Activated naive CD4-positive, alpha-beta T cell treated with anti-CD3 and anti-CD28 coated beads, Interleukin-2, amount 50 U/mL, for 16 hours (primary cell): ENCODE measurements at places on chromosomes 3 and 15.

DNA sequence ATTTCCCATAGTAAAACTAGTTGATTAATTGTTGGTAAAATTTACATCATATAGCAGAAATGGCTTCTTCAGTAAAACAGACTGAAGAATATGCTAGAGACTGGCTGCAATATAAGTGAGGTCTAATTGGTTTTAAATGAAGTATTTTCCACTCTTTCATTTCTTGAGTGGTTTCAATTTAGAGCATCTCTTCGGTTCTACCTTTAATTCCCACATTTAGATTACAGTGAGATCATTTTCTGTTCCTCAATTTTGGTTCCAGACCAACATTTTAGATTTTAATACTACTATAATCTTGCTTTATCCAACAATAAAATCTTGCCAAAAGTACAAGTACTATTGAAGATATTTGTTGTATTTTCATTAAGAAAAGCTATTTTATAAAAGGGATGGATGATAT lies 1.0 kb upstream of the LRCH3 start:
- no peak for DNase-seq

DNA sequence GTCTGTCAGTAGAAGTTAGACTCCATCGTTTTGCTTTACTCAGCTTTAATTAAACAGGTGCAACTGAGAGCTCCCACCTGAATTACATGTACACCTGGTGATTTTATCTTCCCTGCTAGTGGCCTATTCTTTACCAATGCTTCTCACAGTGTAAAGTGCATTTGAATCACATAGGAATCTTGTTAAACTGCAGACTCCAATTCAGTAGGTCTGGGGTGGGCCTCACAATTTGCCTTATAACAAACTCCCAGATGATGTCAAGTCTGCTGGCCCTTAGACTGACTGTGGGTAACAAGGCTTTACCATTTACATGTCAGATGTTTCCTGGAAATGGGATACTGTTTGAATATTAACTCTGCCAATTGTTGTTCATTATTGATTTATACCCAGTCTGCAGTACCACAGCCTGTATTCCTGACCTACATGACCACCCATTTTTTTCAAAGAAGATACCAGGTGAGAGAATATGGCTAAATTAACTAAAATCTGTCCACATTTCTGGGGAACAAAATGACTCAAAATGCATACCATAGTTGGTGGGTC lies 37.2 kb downstream of the CMSS1 start:
- no peak for DNase-seq

DNA sequence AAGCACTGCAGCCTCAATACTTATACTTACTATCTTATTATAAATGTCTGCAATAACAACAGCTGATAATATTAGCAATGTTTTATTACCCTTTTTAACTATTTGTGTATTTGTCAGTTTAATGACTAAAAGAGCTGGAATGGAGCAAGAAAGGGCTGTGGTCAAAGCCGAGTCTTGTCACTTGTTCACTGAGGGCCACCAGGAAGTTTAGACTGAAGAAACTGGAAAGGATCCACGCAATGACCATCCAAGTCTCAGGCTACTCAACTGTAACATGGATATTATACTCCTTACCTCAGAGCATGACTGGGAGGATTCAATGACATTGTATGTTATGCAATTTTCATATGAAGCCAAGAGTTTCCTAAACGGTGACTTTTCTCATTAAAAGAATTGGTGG lies 90.4 kb downstream of the TJP1 start:
- DNase-seq, result no peak

DNA sequence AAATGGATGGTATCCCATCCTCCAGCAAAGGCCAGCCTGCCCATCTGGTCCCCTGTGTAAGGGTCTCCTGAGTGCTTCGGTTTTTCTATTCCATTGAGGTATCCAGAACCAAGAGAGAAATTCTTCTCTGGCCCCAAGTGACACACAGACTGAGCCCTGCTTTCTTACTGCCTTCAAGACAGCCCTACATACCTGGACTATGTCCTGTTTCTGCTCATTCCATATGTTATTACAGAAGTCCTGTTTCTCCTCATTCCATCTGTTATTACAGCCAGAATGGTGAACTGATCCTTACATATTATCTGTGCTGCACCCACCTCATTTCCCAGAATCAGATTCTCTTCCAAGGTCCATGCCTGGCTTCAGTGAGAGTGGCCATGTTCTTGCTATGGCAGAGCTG lies 115.2 kb downstream of the DCLK3 start:
- no peak for DNase-seq

DNA sequence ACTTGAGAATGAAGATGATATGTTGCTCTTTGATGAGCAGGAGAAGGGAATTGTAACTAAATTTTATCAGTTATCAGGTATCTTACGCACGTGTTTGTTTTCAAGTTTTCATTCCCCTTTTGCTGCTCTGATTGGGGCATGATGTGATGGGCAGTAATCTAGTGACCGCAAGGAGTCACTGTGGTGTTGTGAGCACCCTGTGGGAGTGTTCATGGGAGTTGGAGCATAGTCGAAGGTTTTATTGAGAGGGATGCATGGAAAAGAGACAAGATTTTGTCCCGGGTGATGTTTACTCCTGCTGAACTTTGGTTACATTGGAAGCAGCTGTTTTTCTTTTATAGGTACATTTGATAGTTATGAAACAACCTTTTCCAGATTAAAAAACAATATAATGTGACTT lies 2.1 kb downstream of the FAN1 start:
- no peak for DNase-seq

- DNase-seq, result no peak
These were observed 61.7 kb downstream of the XXYLT1 start for GRCh38 chr3:195209083-195209846.

DNA sequence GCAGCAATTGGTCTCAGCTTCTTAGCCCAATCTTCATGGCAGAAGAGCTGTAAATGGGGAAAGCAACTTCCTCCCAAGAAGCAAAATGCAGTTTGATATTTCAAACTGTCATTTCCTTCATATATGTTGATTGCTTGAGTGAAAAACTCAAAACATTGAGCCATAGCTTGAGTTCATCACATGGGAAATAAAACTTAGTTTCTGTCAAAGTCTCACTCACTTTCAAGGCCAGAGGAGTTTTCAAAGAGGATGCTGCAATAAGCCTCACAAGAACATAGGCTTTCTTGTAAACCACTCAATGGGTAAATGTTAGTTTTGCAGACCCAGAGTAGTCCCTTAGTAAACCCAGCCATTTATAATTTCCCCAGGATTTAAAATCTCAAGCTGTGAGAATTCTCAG lies 29.1 kb upstream of the SUCLG2 start:
- DNase-seq, result no peak

DNA sequence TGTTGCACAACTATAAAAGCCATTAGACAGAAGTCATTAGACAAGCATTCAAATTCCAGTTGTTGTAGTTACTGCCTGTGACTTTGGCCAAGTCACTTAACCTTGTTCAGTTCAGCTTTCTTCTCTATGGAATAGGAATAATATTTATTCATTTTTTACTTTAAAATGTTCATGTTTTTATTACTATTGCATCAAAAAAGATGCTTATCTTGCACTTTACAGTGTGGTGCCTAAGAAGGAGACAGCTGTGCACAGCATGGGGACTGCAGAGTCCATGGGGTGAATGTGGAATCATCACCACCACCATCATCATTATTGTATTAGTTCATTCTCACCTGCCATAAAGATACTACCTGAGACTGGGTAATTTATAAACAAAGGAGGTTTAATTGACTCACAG lies 504.2 kb downstream of the SOX2 start:
- no peak for DNase-seq

DNA sequence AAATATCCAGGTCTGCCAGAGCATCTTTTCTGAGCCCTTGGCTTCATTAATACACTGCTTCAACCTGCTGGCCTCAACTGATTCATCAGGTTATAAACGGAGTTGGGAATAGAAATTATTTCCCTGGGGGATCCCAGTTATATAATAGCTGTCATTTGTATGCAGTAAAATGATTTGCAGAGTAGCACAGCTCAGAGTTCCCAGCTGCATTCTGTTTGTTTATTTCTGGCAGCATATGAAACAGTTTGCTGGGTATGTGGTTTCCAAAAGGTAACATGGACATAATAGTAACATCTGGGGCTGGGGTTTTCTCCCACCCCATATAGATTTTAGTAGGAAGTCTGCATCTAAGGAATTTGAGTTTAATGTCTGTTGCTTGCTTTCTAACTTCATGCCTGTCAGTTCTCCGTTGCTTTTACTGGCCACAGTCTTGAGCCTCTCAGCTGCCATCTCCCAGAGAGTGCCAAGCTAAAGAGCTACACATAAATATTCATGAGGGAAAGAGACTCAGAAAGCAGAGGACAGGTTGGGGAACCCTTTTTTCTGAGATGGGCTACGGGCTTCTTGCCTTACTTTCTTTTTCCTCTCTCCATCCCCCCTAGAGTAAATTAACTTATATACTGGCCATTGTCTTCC lies 124.6 kb downstream of the TMEM108 start:
- DNase-seq, result no peak

GRCh38 chr3:99875929-99876841 lies 58.5 kb downstream of the CMSS1 start:
- DNase-seq, result peak; percentile 68

DNA sequence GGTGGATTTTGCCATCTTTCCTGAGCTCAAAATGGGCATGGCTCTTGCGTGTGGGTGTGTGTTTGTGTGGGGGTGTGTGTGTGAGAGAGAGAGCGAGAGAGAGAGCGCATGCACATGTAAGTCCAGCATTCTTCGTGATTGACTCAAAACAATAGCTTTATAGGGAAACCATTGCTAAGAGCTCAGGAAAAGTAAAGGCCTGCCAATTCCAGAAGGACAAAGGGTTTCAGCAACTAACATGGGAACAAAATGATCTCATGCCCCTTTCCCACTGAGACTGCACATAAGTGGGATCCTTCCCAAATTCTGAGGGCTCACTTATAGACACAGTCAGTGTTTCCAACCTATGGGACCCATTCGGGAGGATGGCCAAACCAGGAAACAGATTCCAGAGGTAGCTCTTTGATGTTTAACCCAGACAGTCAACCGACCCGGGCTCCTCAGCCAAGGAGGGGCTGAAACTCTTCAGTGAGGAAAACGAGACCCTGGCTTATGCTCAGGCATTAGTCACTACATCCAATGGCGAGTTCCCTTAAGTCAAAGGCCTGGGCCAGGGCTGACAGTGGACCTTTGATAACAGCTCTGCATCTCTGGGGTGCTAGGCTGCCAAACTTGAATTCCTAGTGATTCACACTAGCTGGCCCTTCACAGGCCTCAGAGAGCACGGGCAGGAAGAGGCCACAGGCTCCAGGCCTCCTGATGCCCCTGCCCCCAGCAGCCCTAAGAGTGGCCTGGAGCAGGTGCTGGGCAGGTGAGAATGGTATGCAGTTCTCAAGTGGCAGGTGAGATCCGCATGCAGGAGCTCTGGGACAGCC lies 305.0 kb upstream of the C2CD4B start:
- DNase-seq, result no peak

- DNase-seq, result no peak
These were observed at the start of gene MAP1A for GRCh38 chr15:43517354-43518196. Gene MAP1A, plus strand, starts transcription at chr15:43517608. Its CDS starts 3,866 bp downstream, at chr15:43521474.

GRCh38 chr3:186538779-186539178 lies 5.4 kb downstream of the CRYGS start:
- no peak for DNase-seq

GRCh38 chr3:102599819-102600576 lies 165.2 kb downstream of the ZPLD1 start:
- no peak for DNase-seq
